ENCODE measurements at places on chromosomes 4 and X.

- no peak for DNase-seq
Measured at GRCh38 chr4:89579771-89580170, 257.2 kb downstream of the SNCA start.

GRCh38 chr4:128483041-128483440 is 195.4 kb upstream of the PGRMC2 start:
- DNase-seq: no peak

- no peak for DNase-seq
Measured at GRCh38 chr4:164828955-164829354, 48.0 kb upstream of the APELA start.

GRCh38 chr4:121199742-121200561 is 35.8 kb upstream of the TNIP3 start:
- no peak for DNase-seq

GRCh38 chr4:3820806-3821579 is 54.8 kb downstream of the ADRA2C start:
- DNase-seq: no peak

DNA sequence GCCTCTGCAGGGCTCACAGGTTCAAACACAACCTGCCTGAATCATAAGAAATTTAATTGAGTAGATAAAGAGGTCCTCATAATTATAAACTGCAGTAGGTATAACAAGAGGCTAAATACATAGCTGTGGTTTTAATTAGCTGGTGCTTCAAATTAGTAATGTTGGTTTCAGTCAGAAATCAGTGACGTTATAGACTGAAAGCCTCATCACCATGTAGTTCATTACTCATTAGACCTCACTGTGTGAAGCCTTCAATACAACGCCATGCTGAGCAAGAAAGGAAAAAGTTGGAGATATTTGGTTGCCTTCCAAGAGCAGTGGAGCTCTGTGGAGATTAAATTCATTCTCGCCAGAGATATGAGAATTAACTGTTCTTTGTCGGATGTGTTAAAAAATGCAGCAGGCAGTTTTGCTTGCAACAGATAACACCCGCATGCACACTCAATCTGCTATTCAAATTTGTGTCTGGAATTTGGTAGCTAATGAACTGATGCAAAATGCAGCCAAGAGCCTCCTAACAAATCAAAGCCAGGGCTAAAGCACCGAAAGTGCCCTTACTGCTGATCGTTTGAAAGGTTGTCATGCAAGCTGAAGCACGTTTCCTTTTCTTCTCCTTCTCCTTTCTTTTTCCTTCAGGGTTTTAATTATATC is 148.9 kb downstream of the AFF2 start:
- no peak for DNase-seq

Measured in AG04449 (cell line).